ENCODE measurements at places on chromosomes 2 and 18.

- no peak for DNase-seq
These were observed 172.3 kb downstream of the ASXL3 start for GRCh38 chr18:33750366-33750765.

GRCh38 chr18:35582899-35583558 is 1.5 kb downstream of the GALNT1 start:
- DNase-seq: no peak

- peak; percentile 58 for DNase-seq
These were observed 14.6 kb upstream of the AFG3L2 start for GRCh38 chr18:12391487-12392165.

DNA sequence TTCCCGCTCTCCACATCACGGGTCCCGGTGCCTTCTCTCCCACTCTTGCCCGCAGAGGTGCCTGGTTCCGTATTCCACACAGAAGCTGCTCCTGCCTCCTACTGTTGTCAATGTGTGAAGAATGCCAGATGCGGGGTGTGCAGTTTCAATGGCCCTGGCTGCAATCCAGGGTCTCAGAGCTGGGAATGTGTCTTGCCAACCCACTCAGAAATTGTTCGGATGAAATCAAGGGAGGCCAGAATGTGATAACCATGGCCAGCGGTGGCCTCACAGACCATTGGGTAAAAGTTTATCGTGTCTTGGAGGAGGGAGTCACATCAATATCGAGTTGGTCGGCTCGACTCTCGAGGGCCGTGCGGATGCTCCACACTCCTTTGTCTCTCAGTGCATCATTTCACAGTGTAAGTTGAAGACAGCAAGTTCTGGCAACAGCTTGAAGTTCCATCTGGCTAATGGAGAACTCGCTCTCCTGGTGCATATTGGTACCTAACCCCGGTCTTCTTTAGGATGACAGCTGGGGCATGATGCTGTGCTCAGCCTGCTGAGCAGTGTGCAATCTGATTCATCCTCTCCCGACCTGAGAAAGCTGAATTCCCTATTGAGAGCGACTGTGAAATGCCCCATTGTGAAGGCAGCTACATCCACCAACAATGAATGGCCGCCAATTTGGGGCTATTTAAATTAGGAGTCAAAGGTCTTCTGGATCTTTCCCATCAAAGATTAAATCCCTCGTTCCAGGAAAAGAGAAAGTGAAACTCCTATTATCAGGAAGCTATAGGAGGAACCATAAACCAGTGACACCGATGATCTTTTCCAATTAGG is 389.0 kb downstream of the SOX11 start:
- DNase-seq: no peak

GRCh38 chr2:102289129-102289528 is 22.2 kb upstream of the IL1RL1 start:
- DNase-seq: no peak

DNA sequence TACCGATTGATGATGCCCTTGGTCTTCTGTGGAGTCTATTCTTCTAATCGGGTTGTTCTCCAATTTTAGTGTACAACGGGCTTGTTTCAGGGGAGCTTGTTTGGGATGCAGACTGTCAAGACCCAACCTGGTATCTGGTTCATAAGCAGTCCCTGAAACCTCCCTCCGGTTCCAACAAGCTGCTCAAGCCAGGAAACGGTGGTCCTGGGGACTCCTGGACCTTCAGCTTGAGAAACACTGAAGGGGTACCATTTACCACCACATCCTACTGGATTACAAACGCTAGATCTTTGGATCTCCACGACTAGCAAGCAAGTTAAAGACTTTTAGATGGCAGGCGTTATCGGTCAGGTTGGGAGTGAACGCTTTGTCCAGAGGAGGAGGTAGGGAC is 2.0 kb downstream of the BCL2 start:
- no peak for DNase-seq

GRCh38 chr2:233768076-233768475 is 8.0 kb downstream of the UGT1A1 start:
- DNase-seq: no peak

DNA sequence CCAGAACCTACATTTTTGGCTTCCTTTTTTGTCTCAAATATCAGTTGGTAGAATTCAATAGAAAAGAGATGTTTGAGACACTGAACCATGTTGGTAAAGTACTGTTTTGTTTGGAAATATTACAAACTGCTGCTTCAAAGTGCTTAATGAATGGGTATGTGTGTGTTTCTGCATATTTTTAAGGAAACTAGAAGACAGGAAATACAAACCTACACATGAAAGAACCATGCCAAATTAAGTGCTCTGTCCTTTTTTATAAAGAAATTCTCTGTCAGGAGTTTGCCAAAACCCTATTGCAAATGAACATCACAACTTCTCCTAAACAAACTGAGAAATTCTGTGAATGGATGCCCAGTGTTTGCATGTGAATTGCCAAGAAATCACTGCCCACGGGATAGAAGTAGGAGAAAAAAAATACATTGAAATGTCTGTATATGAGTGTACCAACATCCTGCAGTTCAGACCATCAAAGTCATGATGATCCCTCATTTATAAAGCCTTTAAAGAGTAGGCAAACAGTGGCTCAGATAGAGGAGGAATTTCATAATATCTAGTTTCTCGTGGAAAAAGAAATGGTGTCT is 69.6 kb upstream of the RND3 start:
- no peak for DNase-seq

DNA sequence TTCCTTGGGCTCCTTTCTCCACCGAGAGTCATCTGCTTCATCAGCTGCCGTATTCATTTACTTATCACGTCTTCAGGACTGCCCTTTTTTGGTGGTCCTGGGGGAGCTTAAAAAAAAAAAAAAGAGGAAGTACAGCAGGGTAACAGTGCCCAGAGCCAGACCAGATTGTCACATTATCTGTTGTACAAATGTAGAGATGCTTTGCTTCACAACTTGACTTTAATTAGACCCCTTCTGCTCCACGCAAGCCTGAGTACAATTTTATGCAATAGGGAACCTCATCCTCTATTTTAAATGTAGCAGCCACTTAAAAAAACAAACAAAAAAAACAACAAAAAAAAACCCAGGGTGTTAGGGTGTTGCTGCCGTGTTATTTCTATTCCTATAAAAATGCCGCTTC is 128.3 kb downstream of the PRPF40A start:
- no peak for DNase-seq

DNA sequence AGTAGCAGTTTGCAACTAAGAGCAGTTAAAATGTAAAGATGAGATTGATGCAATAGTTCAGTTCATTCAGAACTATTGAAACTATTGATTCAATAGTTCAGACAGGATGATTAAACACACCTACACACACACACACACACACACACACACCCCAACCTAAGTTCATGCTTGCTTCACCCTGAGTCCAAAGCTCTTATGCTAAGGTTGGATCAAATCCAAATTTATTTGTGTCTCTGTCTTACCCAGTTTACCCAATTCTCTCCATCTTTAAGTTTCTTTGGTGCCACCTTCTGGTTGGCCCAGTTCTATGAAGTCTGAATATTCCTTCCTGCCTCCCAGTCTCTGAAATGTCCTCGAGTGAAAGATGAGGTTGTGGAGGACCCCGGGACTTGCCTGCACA is 5.1 kb downstream of the SERPINB8 start:
- no peak for DNase-seq

DNA sequence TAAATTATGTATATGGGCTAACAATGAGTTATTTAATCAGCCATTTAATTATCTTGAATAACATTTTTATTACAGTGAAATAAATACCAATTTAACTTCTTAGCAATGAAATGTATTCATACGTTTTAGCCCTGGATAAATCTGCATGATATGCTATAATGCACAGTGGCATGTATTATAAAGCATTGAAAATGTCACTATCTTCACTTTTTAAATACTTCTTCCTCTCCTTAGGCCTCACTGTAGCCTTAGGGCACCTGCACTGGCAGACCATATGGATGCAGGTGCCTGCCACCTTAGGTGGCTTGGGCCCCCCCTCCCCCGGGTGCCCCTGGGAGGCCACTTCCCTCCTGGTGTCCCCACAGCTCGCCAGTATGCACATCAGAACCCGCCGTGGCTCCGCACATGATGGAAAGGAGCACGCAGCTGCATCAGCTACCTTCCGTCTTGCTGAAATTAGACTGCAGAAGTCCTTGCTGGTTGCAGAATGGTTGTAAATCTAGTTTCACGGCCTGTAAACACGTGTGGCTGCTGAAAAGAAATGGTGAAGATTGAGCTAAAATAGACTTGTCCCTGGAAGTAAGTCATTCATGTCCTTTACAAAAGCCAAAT is 56.7 kb downstream of the ADI1 start:
- no peak for DNase-seq

GRCh38 chr2:195658541-195658890 is 1.5 kb downstream of the SLC39A10 start:
- no peak for DNase-seq

DNA sequence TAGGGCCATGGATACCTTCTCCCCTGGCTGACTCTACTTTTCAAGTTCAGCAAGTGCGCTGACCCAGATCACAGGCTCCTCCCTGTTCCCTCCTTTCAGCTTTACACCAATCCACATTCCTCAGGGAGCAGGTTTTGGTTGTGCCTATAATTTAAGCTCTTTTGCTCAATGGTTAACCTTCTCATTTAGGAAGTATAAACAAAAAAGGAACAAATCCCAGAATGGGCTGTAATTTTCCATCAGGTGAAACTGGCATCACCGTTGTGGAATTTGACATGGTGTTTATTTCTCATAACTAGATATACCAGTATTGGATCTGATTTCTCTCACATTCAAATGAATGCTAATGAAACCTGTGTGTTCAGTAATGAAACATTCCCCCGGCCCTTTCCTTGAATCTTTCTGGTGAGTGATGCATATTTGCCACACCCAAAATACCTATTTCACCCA is 13.6 kb downstream of the STRN start:
- DNase-seq: no peak

DNA sequence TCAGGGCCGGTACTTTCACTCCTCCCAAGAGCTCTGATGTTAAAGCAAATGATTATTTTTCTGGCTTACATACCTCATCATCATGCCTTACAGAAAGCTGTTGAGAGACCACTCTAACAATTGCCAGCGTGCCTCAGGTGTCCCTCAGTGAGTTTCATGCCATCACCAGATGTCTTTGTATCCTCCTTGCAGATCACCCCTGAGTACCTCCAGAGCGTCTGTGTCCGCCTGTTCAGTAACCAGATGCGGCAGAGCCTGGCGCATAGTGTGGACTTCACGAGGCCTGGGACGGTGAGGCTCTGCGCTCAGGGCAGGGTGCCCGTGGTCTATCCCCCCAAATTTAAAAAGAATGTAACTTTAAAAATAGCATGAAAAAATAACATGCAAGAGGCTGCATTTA is 41.3 kb downstream of the ARMC9 start:
- DNase-seq: no peak

GRCh38 chr2:48007699-48008268 is 101.5 kb upstream of the FBXO11 start:
- no peak for DNase-seq

DNA sequence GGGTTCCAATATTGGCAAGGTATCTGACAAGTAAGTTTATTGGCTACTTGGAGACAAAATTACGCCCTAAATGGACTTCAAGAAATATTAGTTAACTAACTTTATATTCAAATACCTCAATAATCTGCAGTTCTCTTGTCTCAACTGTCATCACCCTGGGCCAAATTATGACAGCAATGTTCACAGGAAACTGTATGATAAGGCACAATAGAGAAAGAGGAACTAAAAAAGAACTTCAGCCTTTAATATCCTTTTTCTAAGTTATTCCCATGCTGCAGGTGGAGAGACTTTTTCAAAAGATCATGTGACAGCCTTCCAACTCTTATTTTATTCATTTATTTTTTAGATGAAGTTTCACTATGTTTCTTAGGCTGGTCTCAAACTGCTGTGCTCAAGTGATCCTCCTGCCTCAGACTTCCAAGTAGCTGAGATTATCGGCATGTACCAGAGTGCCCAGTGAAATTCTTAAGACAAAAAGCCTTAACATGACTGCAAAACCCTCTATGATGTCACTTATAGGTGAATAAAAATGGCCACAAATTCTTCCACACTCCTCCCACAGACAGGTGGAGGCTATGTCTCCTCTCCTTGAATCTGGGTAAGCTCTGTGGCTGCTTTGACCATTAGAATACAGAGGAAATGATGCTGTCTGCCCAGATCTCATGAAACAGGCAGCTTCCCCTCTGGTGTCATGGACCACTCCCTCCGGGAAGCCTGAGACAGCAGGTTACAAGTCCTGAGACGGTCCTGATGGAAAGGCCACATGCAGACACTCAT is 211.0 kb downstream of the TGIF1 start:
- no peak for DNase-seq

- DNase-seq: peak; percentile 34
These were observed 54.1 kb downstream of the FIGN start for GRCh38 chr2:163681745-163682144.

DNA sequence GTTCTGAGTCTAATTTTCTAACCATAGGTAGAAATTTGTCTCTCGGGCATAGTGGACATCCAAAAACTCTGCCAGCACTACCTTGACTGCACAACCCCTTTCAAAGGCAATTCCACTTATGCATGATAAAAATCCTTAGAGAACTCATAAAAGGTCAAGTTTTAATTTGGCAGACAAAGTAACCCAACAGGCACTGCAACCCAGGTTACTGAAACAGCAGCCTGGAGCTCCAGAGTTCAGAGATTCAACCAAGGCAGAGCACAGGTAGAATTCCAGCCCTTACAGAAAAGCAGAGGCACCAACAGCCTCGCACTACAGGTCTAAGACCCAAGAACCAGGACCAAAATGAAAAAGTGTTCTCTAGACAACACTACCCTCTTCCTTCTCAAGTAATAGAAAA is 1.8 kb downstream of the DTNB start:
- no peak for DNase-seq

DNA sequence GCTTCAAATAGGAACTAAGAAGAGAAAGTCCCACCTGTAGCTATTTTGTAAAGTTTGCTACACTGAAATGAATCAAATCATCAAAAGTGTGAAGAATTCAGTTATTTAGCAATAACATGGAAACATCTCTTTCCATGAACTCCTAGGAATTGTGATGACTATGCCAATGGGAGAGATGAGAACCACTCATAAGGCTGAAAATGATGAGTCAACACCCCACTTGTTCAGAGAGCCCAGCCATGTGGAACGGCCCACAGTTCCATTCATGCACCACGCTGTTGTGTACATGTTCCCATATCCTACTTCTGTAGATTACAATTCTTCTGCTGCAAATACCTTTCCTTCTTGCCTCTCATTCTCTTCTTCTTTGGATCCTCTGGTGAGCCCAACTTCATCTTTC is 645.5 kb upstream of the ID2 start:
- no peak for DNase-seq

- DNase-seq: no peak
These were observed 182.1 kb downstream of the ETAA1 start for GRCh38 chr2:67579216-67579615.

DNA sequence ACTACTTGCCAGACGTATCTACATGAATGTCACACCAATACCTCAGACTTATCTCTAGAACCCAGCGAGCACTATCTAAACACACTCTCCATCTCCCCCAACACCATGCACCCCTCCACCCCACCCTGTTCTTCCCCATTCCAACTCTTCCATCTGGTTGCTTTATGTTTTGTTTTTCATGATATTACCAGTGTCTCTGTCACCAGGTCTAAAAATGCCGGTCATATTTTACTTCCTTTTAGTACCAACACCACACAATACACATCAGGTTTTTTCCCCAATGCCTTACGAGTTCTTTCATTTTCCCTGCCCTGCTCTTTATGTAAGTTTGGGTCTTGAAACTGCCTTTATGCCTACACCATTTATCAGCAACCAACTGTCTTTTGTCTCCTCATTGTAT is 10.2 kb upstream of the ITGA4 start:
- DNase-seq: no peak

- DNase-seq: no peak
These were observed 258.8 kb downstream of the CYP26B1 start for GRCh38 chr2:71888751-71889445.

GRCh38 chr2:234873103-234873827 is 78.6 kb upstream of the SH3BP4 start:
- DNase-seq: no peak

- no peak for DNase-seq
These were observed 117.3 kb downstream of the MSH2 start for GRCh38 chr2:47520302-47520630.
